ENCODE measurements at places on chromosomes 13 and 19. TPM values are rescaled to one million over a fixed set of nuclear protein-coding genes. Genes with fewer than 3 reads are reported as not detected.

GRCh38 chr19:3554254-3555083 is 2.9 kb downstream of the MFSD12 start:
- peak; percentile 53 for DNase-seq

DNA sequence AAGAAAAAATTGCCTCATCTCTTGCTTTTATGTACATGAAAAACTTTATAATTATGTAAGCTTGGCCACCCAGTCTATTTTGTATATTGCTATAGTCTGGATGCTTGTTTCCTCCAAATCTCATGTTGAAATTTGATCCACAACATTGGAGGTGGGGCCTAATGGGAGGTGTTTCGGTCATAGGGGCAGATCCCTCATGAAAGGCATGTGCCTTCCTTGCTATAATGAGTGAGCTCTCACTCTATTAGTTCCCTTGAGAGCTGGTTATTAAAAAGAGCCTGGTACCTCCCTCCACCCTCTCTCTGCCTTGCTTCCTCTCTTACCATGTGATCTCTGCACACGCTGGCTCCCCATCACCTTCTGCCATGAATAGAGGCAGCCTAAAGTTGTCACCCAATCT is 1005.1 kb downstream of the PCDH9 start:
- DNase-seq: no peak

The SCAMP4 gene
- total RNA-seq: 36.5 TPM

GRCh38 chr13:104691767-104692467 is 1625.7 kb upstream of the SLC10A2 start:
- DNase-seq: no peak
